ENCODE measurements at places on chromosomes 4 and X.
A peak's percentile ranks its signal among the peaks of the same experiment; 100 is the strongest.

- no peak for DNase-seq
These were observed 978 bp downstream of the HS6ST2 start for GRCh38 chrX:132957211-132958090.

DNA sequence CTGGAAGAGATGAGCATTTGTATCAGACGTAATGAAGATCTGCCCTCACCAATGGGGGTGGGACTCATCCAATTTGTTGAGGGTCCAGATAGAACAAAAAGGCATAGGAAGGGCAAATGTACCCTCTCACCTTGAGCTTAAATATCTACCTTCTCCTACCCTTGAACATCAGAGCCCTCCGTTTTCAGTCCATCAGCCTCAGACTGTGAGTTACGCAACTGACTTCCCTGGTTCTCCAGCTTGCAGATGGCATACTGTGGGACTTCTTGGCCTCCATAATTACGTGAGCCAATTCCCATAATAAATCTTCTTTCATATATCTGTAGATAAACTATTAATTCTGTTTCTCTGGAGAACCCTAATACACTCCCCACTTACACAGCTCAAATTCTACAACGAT, 56.5 kb upstream of the GUCY1A1 start:
- no peak for DNase-seq

DNA sequence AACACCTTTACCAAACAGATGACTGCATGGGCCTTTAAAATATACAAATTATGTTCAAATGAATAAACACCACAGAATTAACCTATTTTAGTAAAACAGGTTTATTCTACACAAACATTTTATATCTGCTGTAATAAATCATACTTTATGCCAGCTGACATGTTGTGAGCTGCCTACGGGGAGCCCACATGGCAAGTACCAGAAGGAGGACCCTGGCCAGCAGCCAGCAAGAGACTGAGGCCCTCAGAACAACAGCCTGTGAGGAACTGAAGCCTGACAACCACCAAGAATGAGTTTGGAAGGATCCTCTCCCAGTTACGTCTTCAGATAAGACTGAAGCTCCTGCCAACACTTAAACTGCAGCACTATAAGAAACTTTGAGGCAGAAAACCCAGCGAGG, 377.0 kb downstream of the PDGFC start:
- DNase-seq: peak; percentile 4

- no peak for DNase-seq
These were observed 17.6 kb downstream of the TMEM164 start for GRCh38 chrX:110020536-110020935.

DNA sequence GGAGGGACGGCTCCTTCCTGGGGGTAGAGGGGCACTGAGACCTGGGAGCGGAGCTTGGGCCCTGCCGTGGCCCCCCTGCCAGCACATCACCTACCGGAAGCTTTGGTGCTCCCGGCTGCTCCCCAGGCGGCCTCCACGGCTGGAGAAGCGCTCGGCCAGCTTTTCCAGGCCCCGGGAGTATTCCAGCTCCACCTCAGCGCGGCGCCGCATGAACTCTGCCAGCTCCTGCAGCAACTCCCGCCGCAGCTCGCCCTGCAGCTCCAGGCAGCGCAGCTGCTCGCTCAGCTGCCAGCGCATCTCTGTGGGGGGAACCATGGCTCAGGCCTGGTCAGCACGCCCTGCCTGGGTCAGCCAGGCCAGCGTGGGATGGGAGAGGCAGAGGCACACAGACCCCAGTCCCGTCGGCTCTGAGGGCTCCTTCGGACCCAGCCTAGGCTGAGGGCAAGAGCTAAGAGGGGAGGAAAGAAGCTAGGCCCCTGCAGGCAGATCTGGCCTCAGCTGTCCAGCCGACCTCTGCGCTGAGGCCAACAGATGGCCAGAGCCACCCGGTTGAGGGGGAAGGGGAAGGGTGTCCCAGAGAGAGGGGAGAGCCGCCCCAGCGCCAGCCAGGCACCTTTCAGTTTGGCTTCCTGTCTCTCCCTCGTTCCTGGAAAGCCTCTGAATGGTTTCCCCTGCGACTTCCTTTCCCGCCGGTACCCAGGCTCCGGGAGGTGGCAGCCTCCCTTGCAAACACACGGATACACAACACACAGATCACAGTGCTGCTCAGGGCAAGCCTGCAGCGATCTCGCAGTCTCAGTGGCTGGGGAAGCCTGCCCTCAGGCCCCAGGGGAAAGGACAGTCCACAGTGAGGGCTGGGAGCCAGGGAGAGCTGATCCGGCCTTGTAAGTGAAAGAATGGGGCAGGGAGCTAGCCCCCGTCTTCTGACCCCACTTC, 4.3 kb downstream of the ARHGAP4 start:
- DNase-seq: no peak

DNA sequence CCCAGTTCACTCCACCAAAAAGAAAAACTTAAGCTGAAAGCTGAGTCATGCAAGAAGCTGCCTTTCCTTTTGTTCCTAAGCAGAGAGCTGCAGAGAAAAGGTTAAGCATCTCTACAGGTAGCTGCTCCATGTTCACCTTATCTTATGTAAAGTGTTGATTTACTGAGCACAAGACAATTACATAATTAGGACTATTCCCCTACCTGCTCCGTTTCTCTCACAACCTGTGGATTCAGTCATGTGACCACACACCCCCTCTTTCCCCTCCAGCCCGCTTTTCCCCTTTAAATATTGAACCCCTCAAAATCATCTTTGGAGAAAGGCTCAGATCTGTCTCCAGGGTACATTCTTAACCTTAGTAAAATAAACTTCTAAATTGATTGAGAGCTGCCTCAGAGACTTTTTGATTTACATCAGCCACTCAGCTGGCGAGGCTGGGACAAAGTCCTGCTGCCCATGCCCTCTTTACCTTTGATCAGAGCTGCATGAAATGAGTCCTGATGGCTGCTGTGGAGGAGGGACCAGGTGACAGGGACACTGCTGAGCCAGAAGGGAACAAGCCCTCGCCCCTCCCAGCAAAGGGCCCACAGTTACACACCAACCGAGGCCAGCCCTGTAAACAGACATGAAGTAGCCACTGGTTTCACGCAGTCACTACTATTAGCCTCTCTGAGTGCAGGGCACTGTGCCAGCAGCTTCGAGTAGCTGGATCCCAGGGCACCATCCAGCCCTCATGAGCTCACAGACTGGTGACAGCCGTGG, 53.9 kb upstream of the C4orf50 start:
- DNase-seq: no peak

GRCh38 chr4:76856243-76857073, 41.5 kb downstream of the SOWAHB start:
- no peak for DNase-seq

DNA sequence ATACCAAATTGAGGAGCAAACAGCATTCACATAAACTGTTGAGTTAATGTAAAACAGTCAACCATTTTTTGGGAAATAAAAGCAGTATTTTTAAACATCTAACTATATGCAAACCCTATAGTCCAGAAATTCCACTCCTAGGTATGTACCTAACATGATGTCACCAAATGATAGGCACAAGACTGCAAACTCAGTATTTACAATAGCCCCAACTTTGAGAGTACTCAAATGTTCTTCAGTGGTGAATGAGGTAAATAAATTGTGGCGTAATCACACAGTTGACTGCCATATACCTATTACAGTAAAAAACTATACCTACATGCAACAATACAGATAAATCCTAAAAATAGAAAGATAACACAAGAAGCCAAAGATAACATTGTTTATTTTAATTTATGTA, 1243.8 kb upstream of the ADGRL3 start:
- no peak for DNase-seq

DNA sequence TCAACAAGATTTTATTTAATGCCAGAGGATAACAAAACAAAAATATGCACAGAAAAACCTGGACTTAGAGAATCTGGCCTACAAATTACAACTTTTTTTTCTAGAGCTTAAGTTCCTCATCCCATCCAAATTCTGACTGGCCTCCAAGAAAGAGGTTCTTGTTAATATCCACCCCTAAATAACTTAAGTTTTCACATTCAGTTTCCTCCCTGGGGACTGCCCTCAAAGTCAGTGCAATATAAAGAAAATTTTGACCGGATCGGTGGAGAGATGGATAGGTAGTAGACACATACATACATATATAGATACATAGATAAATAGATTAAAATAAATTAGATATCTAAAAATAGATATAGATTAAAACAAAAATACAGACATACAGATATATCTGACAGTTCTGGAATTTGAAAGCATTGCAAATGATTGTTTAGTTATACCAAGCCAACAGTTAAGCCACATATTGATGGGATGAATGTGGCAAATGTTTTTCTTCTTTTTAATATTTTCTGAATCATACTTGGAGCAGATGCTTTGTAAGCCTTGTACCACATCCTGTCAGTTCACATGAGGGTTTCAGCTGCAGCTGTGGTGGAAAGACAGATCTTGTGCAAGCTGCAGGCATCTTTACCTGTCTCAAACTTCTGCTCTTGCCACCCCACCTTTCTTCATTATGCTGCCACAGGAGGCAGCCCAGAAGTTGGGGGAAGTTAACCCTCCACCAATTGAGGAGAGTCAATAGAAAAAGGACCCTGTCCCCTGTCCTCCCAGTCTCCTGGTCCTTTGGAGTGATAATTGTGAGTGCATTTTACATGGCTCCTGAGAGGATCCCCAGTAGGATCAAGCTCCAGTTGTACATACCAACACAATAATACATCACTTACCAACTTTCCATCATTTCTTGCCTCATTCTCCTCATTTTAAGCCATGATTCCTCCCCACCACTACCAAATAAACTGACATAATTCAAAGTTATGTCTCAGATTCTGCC, 58.5 kb upstream of the PRDM8 start:
- DNase-seq: no peak

DNA sequence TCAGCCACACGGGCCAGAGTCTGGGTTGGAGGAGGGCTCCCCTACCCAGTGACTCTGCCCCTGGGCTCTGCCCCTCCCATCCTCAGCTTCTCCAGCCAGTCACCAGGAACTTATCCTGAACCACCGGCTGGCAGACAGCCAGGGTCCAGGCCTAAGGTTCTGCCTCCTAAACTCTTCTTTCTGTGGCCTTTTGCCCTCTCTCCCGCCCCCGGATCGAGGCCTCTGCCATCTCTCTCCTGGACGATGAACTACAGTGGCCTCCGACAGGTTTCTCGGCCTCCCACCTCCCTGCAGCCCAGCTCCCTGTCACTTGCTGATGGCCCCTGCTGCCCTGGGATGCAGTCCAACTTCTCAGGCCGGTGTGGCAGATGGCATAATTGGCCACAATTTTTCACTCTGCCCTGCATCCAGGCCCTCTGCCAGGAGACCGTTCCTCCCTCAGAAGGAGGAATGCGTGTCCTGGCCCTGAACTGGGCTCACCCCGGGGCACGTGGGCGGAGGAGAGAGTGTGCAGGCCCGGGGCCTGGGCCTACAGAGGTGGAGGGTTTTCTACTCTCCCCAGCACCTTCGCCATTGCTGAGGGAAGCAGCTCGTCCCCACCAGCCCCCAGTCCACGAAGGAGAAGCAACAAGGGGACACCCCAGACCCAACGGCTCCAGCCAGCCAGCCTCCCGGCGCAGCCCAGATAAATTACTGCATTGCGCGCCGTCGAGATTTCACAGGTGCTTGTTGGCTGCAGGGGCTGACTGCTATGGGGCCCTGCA, 81.9 kb upstream of the LRPAP1 start:
- DNase-seq: no peak

DNA sequence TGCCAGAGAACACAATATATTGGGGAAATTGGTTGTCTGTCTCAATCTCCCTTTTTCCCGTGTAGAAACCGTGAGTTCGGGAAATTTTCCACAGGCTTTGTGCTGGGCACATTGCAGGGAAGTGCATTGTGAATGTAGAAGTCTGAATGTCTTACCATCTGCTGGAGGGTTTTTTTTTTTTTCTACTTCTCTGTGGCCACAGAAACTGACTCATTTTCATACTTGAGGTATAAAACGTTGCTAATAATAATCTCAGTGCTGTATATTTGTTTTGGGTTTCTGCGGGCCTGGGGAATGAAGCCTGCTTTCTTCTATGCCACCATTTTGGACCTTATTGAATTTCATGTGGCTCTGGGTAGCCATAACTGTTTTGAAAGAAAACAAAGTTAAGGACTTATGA, 1001.2 kb downstream of the STIM2 start:
- DNase-seq: no peak

DNA sequence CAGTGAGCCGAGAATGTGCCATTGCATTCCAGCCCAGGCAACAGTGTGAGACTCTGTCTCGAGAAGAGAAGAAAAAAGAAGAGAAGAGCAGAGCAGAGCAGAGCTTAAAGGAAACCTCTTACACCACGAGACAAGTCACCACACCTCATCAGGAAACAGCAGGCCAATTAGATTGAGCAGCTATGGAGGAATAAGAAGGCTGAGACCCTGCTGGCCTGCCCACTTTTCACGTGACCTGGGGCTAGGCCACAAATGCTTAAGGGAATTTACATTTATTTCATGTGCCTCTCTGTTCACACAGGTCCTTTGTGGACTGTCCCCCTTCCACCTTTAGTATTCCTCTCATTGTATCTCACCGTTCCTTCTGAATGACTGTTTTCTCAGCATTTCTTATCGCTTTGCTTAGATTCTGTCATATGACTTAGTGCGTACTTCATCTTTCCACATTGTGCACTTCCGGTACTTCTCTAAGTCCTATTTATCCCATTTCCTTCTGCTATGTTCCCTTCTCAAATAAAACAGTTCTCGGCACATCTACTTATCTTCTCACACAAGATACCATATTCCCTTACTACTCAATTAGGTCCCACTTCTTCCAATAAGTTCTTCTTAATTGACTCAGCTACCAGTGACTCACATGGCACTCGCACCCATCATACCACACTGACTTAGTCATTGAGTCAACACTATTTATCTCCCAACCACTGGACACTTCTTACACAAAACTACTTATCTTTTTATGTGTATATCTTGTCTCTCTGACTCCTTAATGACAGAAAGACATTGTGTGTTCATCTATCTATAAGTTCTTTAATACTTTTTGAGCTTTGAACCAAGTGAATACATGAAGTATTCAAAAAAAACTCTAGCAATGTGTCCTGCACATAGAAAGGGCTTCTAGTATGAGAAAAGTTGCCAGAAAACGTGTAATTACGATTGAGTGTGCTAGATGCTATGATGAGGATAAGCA, 11.0 kb downstream of the CUL4B start:
- DNase-seq: no peak

- DNase-seq: no peak
These were observed 38.0 kb upstream of the GATB start for GRCh38 chr4:151798678-151799416.

GRCh38 chrX:652341-652741, 21.8 kb downstream of the SHOX start:
- no peak for DNase-seq

GRCh38 chr4:185071236-185071811, 53.0 kb downstream of the HELT start:
- DNase-seq: no peak

- no peak for DNase-seq
These were observed 136.0 kb downstream of the GABRB1 start for GRCh38 chr4:47167081-47168035.

- DNase-seq: no peak
These were observed 76.1 kb downstream of the CLDN22 start for GRCh38 chr4:183244019-183244418.

DNA sequence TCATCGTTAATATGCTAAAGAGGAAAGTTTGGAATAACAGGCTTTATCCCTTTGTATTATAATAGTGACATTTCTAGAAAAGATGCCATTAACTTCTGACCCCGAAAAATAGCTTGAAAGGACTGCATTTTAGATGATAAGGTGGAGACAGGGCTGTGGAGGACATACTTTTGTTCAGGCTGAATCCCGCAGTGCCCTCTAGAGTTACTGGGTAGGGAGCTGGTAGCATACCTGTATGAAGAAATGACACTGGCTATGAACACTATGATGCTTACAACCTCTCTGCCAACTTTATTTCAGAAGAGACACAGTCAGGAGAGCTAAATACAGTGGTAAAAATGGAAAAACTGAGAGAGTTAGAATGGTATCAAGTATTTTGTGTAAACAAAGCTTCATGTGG, 8.1 kb downstream of the IL1RAPL1 start:
- DNase-seq: no peak
